ENCODE measurements at places on chromosomes 12 and 14.

DNA sequence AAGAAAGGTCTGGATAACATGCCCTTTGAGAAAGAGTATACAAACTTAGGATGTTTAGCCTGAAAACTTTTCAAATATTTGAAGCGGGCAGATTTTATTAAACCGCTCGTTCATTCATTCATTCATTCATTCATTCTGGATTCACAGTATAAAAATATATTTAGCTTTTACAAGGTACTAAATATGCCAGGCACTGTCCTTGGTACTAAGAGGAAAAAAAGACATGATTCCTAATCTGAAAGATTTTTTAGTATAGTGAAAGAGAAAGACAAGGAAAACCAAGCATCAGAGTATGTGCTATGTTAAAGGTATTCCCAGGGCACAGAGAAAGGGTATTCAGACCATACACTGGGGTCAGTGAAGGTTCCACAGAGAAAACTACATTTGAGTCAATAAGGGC lies 299.7 kb downstream of the BCAT1 start:
- no peak for DNase-seq

DNA sequence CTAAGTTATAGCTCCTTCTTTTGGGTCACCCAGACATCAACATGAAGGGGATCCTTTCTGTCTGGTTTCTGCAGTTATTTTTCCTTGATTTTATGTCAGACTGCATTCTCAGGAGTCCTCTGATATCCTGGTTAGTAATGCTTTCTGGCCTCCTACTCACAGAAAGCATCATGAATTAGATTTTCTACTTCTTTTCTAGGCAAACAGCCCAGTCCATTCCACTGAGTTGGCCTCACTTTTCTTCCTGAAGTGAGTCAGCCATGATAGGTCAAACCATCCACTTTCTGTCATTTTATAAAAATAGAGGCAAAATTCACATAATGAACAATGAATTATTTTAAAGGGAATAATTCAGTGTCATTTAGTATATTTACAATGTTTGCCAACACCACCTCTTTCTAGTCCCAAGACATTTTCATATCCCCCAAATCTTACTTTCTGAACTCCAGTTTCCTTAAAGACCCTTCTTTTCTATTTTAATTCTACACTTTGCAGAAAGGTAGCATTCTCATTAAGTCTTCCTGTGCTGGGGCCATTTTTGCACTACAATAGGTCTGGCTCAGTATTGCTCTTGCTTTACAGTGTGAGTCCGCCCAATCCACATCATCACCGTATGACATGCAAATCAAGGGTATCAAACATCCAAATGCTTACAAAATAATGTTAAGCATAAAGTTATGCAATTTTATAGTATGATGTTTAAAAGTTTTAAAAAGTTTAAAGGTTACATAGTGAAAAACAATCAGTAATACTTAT lies 95.1 kb downstream of the UNC79 start:
- no peak for DNase-seq

DNA sequence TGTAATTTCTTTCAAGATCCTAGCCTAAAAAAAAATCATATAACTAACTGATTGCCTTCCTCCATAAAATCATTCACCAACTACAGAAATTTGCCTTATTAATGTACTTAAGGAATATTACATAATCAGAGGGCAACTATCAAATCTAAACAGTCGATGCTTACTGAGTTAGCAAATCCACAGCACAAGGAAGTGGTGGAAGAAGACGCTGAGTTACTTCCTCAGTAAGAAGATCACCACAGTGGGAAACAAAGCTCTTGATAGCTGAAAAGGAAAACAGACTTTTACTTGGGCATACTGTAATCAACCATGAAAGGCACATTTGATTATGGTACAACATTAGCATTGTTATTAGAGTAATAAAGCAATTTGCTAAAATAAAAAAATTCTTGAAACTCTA lies 48.7 kb downstream of the HEATR5A start:
- DNase-seq: no peak

- no peak for DNase-seq
Observed at GRCh38 chr12:20319366-20319765, 49.0 kb upstream of the PDE3A start.

GRCh38 chr14:102699416-102700110 lies 77.7 kb upstream of the TRAF3 start:
- no peak for DNase-seq

DNA sequence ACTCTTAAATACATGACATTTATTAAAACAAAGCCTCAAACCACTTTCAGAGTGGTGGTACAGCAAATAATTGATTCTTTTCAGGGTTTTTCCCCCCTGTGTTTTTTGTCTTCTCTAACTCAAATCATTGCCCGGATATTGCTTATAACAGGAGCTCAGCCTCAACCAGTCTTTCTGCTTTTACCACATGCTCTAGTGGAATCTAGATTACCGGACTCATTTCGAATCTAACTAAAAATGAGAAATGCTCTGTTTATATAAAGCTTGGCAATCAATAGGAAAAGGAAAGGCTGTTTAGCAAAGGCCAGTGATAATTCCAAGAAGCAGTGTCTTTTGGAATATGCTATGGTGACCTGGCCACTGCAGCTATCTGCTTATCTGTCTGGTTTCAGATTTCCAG lies 161.5 kb downstream of the ETV6 start:
- DNase-seq: no peak

GRCh38 chr14:29752221-29752923 lies 175.3 kb downstream of the PRKD1 start:
- DNase-seq: no peak

GRCh38 chr12:47941871-47942613 lies 21.4 kb upstream of the TMEM106C start:
- no peak for DNase-seq

- no peak for DNase-seq
Observed at GRCh38 chr12:3761116-3761735, 8.3 kb upstream of the CRACR2A start.

GRCh38 chr14:20652996-20653975 lies 11.8 kb upstream of the OR6S1 start:
- peak; percentile 36 for DNase-seq

DNA sequence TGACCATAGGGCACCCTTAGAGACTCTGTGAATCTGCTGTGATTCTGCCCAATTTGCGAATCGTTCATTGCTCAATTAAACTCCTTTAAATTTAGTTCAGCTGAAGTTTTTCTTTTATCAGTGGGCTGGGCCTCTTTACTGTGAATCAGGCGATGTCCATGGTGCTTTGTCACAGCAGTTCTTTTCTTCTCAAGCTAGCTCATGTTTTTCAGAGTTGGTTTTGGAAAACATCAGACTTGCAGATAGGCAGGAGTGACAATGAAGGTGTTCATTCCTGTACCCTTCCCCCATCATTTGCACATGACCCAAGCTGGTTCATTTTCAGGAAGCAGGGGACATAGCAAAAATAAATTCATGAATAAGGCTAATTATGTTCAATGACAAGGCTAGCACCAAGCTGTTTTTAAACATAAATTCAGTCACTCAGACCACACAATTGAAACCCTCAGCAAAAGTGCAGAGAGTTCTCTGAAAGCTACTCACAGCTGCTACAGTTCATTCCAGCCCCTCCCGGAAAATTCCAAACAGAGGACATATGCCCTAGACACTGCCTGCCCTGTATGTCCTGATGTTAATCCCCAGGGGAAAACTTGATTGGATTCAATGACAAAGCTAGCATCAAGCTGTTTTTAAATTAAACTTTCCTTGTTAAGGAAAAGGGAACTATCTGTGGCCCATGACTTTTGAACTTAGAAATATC lies 383.3 kb downstream of the C12orf75 start:
- DNase-seq: no peak

- no peak for DNase-seq
Observed at GRCh38 chr12:62840806-62841205, 94.1 kb downstream of the PPM1H start.

GRCh38 chr12:128394137-128394536 lies 127.2 kb downstream of the TMEM132C start:
- DNase-seq: no peak

DNA sequence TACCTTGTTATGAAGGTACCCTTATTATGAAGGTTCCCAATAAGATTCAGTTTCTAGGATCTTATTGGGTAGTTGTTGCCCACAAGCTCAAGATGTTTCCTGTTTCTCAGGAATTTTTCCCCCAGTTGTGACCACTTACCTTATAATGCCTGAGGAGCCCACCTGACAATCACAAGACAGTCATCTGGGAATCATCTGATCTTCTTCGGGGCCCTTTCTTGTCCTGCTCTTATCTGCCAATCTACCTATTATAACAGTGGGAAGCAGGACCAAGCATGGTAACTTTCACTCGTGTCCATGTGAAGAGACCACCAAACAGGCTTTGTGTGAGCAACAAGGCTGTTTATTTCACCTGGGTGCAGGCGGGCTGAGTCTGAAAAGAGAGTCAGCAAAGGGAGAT lies 825.5 kb downstream of the BCL11B start:
- DNase-seq: no peak

- DNase-seq: no peak
Observed at GRCh38 chr14:101889898-101890297, 74.5 kb upstream of the DYNC1H1 start.

DNA sequence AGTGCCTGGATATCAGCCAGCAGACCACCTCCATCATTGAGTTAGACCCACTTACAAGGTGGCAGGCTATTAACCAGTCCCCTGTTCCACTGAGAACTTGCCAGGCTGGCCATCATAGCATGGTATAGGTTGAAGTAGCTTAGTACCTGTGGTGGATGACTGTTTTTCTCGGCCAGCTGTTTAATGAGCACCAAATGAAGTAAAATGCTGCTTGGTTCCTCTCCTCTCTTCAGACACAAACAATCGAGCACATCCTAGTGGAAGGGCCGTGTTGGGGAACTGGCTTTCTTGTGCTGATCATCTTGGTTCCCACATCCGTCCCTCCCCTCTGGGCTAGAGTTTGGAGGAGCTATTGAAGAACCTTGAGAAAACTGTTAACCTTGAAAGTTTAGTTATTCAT lies 486.2 kb downstream of the RAD51B start:
- no peak for DNase-seq

DNA sequence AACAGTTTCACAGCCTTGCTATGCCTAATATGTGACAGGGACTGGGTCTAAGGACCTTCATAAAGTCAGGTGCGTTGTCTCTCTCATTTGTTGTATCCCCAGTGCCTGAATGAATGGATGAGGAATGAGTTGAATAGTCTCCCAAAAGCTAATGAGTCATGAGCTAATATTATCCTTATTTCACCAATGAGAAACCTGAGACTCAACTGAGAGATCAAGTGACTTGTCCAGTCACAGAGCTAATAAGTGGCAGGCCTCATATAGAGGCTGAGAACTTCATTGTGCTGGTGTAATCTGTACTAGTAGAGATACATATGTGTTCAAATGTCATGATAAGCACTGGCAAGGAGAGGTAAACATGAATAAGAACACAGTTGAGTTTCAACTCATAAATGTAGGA lies 612.4 kb downstream of the NRXN3 start:
- DNase-seq: no peak

DNA sequence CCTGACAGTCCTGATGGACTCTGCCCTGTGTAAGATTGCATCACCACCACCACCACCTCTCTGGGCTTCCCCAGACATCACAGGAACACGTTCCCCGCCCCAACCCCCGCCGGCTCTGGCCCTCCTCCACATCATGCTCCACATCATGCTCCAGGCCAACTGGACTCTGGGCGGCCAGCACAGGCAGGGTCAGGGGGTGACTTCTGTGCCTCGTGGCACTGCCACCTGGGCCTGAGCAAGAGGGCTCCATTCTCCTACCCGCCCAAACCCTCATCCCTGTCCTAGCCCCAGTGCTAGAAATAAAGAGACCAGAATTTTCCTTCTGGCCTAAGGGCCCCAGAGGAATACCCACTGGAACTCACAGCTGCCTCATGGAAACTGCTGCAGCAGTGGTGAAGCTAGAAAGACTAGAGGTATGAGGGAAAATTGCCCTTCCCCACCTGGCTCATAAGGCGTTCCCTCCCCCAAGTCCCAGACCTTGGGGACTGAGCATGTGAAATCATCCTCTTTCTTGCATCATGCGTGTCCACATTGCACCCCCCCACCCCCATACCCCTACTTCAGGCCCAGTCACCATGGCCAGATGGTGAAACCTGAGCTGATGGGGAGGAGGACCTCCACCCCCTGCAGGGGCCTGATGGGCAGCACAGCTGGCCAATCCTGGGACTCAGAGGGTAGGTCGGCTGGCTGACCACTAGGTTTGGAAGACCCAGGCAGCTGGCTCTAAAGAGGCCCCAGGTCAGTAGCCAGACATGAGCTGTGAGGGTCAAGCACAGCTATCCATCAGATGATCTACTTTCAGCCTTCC lies at the start of gene INHBE:
INHBE (plus strand) TSS at position 742 of the 808 bp plus-strand sequence. CDS start 230 bp downstream, outside the sequence.
- no peak for DNase-seq

DNA sequence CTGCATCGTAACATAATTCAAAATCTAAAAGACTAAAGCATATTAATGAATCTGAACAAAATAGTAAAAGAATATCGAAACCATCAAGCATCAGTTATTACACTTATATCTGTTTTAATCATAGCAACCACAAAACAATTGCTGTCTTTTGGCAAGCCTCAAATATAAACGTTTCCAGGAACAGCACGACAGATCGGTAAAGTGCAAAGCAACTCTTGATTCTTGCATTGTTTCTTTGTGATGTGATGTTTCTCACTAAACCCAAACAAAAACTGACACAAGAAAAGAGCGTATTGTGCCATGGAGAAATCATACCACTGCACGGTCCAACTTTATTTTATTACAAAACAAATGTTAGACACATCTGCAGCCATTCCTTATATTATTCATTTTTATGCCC lies 9.2 kb upstream of the MYF6 start:
- DNase-seq: no peak

- no peak for DNase-seq
Observed at GRCh38 chr12:8648576-8649205, 13.9 kb downstream of the MFAP5 start.

- no peak for DNase-seq
Observed at GRCh38 chr14:61615743-61616523, 79.4 kb upstream of the HIF1A start.

GRCh38 chr14:87409393-87409792 lies 583.6 kb downstream of the GALC start:
- no peak for DNase-seq

- no peak for DNase-seq
Observed at GRCh38 chr12:2054091-2055018, 1.6 kb downstream of the CACNA1C start.

- DNase-seq: no peak
Observed at GRCh38 chr14:50303744-50304471, 8.1 kb downstream of the L2HGDH start.

DNA sequence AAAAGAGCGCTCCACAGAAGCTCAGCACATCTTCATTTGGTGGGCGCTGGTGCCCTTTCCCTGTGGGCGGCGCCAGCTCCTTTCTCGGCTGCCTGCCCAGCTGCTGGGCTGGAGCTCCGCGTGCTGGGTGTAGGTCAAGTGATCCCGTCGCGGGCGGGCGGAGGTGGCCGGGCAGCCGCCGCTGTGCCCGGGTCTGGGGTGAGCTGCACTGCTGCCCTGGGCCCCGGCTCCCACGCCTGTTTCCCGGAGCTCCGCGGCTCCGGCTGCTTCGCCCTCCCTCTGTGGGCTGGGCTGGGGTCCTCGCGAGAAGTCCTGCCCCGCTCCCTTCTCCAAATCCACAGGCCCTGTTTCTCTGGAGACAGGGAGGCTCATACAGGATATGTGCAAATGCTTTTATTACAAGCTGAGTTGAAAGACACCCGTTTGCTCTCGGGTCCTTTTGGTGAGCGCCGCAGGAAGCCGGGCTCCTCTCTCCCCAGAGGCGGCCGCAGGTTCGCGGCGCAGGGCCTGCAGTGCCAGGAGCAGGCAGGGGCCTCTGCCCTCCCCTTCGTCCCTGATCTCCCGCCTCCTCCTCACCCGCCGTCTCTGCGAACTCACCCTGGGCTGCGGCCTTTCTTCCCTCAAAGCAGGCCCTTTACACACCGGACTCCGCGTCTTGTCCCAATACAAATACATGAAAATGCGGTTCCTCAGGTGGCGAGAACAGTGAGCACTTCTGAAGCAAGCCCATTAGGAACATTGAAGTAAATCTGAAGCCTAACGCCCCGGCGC lies 67.8 kb upstream of the CAPRIN2 start:
- DNase-seq: peak; percentile 78

Data from coronary artery (tissue), 2 donors.